NCI-H146 (cell line): ENCODE measurements at places on chromosomes 2 and 18.

- DNase-seq, result no peak
These were observed 49.3 kb downstream of the RNF144A start for GRCh38 chr2:6966446-6966940.

GRCh38 chr2:196168181-196168580 is 3.2 kb downstream of the STK17B start:
- DNase-seq, result no peak

GRCh38 chr2:53854678-53855077 is 5.1 kb downstream of the GPR75 start:
- no peak for DNase-seq

DNA sequence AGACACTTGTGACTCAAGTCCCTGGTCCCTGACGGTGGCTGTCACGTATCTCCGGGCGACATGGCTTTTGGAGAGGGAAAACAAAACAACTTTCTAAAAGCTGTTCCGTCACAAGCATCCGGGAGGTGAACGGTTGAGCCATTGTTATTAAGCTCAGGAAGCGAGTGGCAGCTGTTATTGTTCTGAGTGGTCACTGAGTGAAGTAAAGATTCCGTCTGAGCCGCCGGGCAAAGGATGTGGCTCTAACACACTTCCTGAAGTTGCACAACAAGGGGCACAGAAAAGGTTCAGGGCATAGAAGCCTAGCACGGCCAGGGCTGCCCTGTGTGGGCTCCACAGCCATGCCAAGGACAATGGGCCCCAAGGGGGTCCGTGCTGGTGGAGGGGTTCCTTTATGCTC is 24.3 kb downstream of the INPP5D start:
- DNase-seq, result no peak

DNA sequence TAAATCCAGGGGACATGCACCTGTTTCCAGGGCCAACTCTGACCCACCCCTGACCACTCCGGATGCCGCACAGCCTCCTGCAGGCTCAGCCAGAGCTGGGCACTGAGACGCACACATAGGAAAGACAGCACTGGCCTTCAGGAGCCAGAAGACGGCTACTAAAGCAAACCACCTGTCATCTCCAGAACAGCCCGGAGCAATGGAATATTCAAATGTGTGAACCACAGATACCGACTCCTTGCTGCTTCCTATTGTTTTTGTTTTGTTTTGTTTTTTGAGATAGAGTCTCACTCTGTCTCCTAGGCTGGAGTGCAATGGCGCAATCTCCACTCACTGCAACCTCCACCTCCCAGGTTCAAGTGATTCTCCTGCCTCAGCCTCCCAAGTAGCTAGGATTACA is 94.0 kb downstream of the LAMA1 start:
- no peak for DNase-seq

- no peak for DNase-seq
These were observed 72.3 kb downstream of the MDH1 start for GRCh38 chr2:63661076-63661475.

GRCh38 chr2:144230448-144231085 is 289.4 kb downstream of the ZEB2 start:
- no peak for DNase-seq

DNA sequence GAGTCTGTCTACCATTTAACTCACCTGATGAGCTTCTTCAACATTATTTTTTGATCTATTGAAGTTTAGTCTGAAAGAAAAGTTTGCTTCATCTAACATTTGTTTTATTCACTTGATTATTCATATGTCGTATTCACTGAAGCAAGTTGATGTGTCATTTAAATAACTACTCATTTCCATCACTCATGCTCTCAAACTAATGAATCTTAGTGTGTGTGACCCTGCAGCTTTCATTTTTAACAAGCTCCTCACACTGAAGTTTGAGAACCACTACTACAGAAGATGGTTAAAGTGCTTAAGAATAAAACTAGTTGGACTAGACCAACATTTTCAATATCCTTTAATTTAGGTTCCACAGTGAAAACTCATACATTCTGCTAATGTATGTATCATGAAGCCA is 1.8 kb upstream of the ABI2 start:
- DNase-seq, result no peak

GRCh38 chr2:99675130-99675661 is 185.4 kb upstream of the REV1 start:
- DNase-seq, result no peak

- DNase-seq, result no peak
These were observed 29.5 kb downstream of the STK39 start for GRCh38 chr2:168217920-168218319.

- no peak for DNase-seq
These were observed 118.5 kb upstream of the ZFP36L2 start for GRCh38 chr2:43344868-43345373.

GRCh38 chr2:216315802-216316603 is 56.3 kb downstream of the MARCHF4 start:
- peak; percentile 72 for DNase-seq

DNA sequence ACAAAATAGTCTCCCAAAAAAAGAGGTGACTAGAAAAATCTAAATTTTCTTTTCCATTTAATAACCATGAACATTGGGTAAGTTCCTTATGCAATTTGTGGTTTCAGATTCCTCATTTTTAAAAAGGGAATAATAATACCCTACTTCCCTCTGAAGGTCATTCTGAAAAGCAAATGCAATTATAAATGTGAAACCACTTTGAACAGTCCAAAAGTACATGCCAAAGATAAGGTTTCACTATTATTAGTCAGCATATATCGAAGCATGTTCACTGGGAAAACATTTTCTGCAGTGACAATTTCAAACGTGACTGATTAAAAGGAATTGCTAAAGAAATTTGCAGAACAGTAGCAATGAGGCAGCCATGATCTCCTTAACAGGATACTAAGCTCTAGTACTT is 100.1 kb upstream of the RNF152 start:
- DNase-seq, result no peak

DNA sequence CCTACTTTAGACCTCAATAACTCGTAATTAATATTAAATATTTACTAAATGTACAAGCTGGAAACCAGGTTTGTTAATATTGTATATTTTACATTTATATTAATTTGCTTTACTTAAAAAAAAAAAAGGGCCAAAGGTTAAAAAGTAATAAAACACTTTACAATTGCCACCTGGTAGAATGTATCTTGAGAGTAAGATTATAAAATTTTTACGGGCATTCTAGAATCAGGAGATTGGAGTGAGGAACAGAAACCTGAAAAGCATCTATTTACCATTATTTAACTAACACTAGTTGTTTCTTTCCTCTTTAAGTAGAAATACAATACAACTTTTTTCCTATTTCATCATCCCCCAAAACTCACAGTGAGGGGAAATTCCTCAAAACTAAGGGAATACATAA is 15.6 kb upstream of the STRN start:
- DNase-seq, result no peak

- no peak for DNase-seq
These were observed 381.6 kb downstream of the ERBB4 start for GRCh38 chr2:212157012-212157411.

DNA sequence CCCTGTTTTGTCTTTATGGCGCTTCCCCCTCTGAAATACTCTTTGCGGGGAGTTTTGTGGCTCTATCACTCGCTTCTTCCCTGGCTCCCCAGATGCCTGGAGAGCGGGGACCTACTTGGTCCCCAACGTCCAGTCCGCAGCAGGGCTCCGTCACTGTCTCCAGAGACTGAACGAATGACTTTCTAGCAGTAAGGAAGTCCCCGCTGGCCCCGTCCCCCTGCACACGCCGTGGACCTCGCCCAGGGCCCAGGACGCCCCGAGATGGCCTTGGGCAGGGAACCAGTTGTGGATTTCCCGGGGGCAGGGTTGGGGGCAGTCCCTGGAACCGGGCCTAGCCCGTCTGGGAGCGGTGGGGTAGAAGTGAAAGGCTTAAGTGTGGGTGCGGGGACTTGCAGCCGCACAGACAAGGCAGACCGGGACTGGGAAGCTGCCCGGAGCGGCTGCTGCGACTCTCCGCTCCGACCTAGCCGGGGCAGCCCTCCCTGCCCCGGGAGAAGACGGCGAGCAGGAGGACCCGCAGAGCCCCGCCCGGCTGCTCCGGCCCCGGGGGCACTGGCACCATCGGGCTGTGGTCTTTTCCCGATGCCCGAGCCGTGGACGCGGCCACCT is 821 bp upstream of the EPHA4 start:
- peak; percentile 73 for DNase-seq

DNA sequence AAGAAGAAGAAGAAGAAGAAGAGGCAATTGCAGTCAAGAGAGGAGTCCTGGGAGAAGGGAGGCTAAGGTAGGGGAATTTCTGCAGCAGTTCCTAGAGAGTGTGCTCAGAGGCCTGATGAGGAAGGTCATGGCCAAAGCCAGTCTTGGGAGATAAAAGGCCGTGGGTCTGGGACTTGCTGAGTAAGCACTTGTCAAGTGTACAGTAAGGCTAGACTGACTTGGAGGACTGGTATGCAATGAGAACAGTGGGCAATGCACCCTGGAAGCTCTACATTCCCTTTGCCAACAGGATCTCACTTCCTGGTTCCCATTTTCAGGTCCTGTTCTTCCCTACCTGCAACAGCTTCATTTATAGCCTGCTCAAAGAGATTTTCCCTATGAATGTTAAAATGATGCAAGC is 28.6 kb upstream of the CYP26B1 start:
- DNase-seq, result no peak

- no peak for DNase-seq
These were observed 10.1 kb upstream of the NEU4 start for GRCh38 chr2:241798631-241799521.

- DNase-seq, result peak; percentile 10
These were observed 134.1 kb upstream of the MC4R start for GRCh38 chr18:60506682-60507081.

DNA sequence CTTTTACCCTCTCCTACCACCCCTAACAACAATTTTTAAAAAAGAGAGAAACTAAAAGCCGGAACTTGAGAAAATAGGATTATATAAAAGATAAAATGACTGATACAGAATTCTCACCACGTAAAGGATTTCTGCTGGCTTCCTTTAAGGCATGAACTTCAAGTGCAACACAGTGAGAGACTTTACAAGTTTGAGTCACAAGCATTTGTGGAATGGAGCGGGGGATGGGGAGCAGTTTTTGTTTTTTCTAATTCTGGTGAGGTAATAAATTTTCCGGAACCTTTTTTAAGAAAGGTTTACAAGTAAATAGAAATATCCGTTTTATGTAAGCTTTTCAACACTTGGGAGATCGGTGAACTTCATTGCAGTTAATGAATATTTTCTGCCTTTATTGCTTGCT is 1.8 kb upstream of the CDH2 start:
- DNase-seq, result no peak

DNA sequence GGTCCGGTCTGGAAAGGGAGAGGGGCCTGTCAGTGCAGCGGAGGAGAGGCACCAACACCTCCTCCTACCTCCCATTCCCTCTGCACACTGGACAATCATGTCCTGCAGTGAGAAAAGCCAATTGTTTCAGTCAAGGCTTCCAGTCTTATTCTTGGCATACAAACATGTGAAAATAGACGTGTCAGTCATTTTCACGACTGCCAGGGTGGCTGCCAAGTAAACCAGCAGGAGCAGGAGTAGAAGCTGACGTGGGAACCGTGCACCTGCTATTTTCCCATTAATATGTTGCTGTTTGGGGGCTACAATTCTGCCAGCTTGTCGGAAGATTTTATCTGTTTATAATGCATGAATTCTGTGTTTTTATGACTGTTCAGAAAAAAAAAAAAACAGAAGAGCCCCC is 202.3 kb downstream of the SPP2 start:
- DNase-seq, result no peak

DNA sequence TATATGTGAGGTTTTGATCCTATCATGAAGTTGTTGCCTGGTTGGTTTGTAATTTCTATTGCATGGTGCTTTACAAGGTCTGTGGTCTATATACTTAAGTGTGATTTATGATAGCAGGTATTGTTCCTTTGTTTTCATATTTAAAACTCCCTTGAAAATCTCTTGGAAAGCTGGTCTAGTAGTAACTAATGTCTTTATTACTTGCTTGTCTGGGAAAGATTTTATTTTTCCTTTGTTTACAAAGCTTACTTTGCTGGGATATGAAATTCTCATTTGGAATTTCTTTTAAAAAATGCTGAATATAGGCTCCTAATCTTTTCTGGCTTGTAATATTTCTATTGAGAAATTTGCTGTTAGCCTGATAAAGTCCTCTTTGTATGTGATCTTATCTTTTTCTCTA is 862.9 kb upstream of the NXPH2 start:
- DNase-seq, result no peak
